ENCODE measurements at places on chromosomes 1 and 21.

- no peak for DNase-seq
Observed at GRCh38 chr1:25732821-25733220, 67.2 kb upstream of the SELENON start.

GRCh38 chr1:4483021-4483625 lies 171.3 kb upstream of the AJAP1 start:
- DNase-seq = no peak

DNA sequence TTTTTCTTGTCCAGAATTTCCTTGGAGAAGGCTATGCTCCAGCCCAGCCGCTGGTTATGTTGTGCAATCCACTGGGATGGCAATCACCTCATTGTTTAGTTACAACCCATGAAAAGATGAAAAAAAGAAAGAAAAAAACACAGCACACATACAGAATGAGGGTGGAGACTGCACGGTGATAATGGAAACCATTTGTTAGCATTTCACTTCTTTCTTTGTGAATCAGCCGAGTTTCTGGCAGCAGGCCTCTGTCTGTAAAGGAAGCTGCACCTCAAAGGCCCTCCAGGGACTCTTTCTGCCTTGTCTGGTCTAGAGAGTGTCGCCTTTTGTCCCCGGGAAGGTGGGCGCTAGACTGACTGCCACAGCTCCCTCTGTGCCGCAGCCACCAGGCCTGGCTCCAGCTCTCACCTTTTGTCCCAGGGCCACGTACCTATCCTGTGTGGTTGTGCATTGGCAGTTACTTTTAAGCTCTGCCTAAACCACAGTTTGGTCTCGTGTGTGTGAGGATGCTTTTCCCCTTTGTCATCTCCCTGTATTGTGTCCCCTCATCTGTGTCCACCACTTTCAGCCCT lies 35.6 kb downstream of the NGF start:
- peak; percentile 51 for DNase-seq

DNA sequence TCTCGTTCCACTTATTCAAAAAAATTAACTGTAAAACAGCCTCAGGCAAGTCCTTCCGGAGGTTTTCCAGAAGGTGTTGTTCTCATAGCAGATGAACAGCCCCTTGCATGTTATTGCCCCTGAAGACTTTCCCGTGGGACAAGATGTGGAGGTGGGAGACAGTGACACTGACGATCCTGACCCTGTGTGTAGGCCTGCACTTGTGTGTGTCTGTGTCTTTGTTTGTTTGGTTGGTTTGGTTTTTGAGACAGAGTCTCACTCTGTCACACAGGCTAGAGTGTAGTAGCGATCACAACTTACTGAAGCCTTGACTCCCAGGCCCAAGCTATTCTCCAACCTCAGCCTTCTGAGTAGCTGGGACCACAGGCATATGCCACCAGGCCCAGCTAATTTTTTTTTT lies 12.6 kb downstream of the ETV3L start:
- no peak for DNase-seq

DNA sequence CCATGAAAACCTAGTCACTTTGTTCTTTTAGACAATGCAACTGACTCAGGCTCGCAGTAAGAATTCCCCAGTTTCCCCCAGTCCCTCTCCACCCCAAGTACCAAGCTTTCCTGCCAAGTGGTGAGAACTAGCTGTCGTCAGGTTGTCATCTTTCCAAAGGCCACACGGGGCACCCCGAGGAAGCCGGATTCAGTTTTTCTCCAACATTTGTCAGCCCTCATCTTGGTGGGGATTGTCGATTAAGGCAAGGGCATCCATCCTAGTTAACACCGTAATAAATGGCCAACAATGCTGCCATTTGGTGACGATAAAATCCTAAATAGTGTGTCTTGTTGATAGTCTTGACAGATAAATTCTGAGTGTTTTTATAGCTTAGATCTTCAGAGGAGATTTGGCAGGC lies 55.9 kb upstream of the PROX1 start:
- no peak for DNase-seq

DNA sequence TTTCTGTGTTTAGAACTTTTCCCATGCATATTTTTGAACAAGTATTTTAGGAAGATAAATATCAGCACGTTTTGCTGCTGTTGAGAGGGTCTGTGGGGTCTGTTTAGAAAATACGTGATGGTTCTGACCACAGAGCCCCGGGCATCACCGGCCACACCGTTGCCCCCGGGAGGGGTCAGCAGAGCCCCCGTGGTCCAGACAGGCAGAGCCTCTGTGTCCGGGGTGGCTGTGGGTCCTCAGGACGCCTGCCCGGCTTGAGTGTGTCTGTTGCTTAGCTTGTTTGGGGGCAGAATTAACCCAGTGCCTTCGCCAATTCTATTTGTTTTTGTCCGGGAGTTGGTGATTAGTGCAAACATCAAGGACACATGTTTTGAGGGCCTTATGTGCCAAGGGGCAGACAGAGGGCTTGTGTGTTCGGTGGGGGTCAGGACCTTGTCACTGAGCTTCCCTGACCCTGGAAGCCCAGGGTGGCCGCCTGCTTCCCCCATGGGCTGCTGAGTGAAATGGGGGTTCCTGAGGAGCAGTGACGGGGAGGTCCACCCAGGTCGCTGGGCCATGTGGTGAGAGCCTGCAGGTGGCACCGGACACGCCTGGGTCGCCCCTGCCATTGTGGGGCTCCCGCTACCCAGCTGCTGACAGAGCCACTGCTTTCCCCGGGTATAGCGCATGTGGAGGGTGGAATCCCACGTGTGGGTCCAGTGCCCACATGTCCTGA lies 122.2 kb downstream of the SIK1 start:
- no peak for DNase-seq

GRCh38 chr21:39714331-39714730 lies 30.7 kb upstream of the IGSF5 start:
- no peak for DNase-seq

All from Right ventricle myocardium superior (tissue), 1 donor.